Prostate gland (tissue), 2 donors: ENCODE measurements at places on chromosomes 4 and X. TPM values are rescaled to one million over a fixed set of nuclear protein-coding genes. Genes with fewer than 3 reads are reported as not detected.

- H3K4me3 ChIP-seq, result no peak overlapping the region
- H3K4me1 ChIP-seq, result no peaks in the 10 kb centered on the region
- no peak overlapping the region for H3K27ac ChIP-seq
These were observed 1.6 kb downstream of the FAM13A start for GRCh38 chr4:89055157-89056080.

GRCh38 chrX:22320236-22320873 is 47.6 kb downstream of the CBLL2 start:
- no peak overlapping the region for H3K4me3 ChIP-seq
- no peak overlapping the region for H3K27ac ChIP-seq
- no peaks in the 10 kb centered on the region for H3K36me3 ChIP-seq
- no peaks in the 10 kb centered on the region for H3K27me3 ChIP-seq
- no peaks in the 10 kb centered on the region for H3K4me1 ChIP-seq

- no peaks in the 10 kb centered on the region for H3K27me3 ChIP-seq
- H3K4me1 ChIP-seq, result no peaks in the 10 kb centered on the region
- no peak for DNase-seq
- H3K4me3 ChIP-seq, result no peak overlapping the region
- H3K36me3 ChIP-seq, result no peaks in the 10 kb centered on the region
- H3K27ac ChIP-seq, result no peak overlapping the region
These were observed 121.2 kb upstream of the LNX1 start for GRCh38 chr4:53712408-53713020.

DNA sequence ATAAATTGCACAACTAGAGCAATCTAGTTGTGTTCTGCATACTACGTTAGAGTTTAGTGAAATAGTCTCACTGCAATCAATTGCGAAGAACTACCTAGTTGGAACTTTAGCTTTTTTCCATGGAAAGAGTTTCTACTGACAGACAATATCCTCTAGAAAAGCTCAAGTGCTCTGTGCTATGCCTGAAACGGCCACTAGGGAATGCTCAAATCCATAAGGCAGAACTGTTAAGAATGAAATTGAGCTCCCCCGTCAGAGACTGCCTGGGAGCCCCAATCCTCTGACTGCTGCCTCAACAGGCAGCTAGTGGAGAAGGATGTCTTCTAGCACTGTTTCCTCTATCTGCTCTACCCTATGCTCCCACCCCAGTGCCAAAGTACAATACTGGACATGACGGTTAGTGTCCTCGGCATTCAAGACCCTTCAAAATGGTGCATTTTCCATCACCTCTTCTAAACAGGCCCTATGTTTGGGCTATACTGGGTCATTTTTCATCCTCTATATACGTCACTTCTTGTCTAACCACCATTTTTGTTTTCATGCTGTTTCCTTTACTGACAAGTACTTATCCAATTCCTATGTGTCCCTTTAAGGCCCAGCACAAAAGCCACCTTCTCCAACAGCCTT is 35.3 kb downstream of the FRMD7 start:
- DNase-seq, result peak; percentile 32
- no peaks in the 10 kb centered on the region for H3K4me1 ChIP-seq
- H3K27ac ChIP-seq, result no peak overlapping the region
- H3K4me3 ChIP-seq, result no peak overlapping the region

BCAP31 gene
- total RNA-seq, result 244 TPM

IKBKG gene
- 31.7 TPM for total RNA-seq
